ENCODE measurements at places on chromosomes 5 and 9.

GRCh38 chr9:7346144-7346543 lies 453.4 kb downstream of the DMAC1 start:
- DNase-seq: no peak

DNA sequence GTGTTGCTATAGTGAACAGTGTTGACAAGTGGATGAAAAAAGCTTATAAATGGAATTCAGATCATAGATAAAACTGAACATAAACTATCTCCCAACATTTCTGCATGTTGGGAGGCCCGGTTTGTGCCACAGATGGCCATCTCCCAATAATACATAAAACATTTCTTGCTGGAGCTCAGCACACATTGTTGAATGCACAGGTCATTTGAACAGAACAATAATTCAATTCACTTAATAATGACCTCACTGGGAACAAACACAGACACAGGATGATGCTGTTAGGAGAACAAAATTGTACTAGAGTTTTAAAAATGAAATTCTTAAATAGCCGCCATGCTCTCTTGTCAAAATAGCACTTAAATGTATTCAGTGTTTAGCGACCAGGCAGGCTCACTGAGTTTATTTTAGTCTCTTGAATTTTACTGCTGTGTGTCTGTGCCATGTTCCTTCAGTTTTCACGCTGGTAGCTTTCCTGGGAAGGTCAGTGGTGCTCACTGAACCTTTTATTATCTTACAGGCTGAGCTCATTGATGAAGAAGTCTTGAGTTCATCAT lies 85.0 kb upstream of the SSBP2 start:
- no peak for DNase-seq

- DNase-seq: no peak
Observed at GRCh38 chr9:3058409-3058808, 214.5 kb upstream of the PUM3 start.

GRCh38 chr9:133359399-133360175 lies 3.2 kb downstream of the SURF2 start:
- DNase-seq: no peak

- DNase-seq: no peak
Observed at GRCh38 chr9:83570359-83570758, 32.2 kb upstream of the FRMD3 start.

- no peak for DNase-seq
Observed at GRCh38 chr9:90810691-90811090, 9.1 kb downstream of the SYK start.

DNA sequence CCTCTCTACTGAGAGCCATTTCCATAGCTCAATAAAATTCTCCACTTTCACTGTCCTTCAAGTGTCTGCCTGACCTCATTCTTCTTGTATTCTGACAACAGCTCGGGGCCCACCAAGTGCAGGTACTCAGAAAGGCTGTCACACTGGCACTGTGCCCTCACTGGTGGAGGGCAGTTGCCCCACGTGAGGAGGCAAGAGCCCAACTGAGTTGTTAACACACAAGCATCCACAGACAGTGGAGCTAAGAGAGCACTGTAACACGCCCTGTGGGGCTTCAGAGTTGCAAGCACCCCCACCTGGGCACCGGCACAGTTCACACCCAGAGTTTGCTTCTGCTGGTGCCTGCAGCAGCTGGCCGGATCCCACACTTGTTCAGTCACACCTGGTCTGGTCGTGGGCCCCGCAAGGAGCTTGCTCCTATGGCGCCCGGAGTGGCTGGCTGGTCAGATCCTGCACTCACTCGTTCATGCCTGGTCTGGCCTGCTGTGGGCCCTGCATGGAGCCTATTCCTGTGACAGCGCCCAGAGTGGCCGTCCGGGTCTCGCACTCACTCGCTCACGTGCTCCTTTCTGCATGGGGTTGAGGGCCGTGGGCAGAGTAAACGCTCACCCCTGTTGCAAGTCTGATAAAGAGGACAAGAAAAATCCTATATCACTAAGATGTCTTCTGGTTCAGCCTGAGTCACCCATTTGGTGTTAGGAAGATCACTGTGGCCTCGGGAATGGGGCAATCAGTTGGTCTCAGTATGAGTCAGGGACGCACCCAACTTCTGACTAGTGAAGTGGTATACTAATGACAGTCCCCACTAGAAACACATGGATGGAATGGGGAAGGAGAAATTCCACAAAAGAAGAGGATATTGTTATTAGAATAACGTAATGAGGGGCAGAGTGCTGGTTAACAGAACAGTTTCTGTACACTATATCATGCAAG lies 87.0 kb upstream of the CCNH start:
- no peak for DNase-seq

DNA sequence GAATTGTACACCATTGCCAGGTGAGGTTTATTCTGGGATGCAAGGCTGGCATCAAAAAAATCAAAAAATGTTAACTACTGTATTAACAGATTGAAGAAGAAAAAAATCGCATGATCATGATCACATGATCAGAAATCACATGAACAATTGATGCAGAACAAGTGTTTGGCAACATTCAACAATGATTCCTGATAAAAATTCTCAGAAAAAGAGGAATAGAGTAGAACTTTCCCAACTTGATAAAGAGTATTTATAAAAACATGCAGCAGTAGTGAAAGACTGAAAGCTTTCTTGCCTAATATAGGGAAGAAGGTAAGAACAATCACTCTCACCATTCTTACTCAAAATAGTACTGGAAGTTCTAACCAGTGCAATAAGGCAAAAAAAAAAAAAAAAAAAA lies 16.4 kb downstream of the SLCO4C1 start:
- no peak for DNase-seq

- DNase-seq: peak; percentile 2
Observed at GRCh38 chr9:23826120-23826629, at the start of gene ELAVL2. Gene ELAVL2 (minus strand): TSS chr9:23826240. CDS start chr9:23762234, 64,006 bp downstream.

- no peak for DNase-seq
Observed at GRCh38 chr5:54895816-54896341, 89.5 kb downstream of the ESM1 start.

- DNase-seq: peak; percentile 56
Observed at GRCh38 chr9:214648-215493, at the start of gene DOCK8. Gene DOCK8 (plus strand): TSS chr9:214865. CDS start chr9:214977, 112 bp downstream.

GRCh38 chr5:150661821-150662596 lies 958 bp downstream of the MYOZ3 start:
- no peak for DNase-seq

DNA sequence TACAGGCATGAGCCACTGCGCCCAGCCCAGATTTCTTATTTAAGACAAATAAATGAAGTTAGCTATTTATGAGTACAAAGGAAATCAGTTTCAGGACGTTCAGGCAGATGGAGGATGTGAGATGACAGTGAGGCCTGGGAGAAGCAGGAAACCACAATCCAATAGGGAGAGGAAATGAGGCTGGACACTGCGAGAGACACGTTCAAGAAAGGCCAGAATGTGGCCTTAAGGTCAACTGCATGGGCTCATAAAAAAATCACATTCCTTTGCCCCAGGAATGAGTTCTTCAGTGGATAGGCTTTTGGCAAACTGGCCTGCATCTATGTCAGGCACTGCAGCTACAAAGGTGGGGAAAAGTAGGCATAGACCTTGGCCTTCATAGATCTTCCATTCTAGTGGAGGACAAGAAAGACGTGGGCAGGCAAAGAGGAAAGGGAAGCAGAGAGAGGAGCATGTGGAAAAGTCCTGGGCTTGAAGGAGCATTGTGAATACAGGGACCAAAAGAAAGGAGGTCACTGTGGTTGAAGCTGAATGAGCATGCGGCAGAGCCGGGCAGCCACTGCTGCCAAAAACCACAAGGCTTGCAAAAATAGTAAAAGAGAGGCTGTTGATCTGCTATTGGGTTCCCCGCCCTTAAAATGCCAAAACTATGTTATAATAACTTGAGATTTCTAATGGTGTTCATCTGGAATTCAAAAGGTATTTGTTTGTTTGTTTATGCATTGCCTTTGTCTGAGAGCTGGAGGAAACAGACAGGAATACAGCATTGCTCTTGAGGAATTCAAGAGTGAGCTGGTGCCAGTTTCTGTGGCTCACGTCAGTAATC lies 133.0 kb downstream of the GNA14 start:
- DNase-seq: no peak

DNA sequence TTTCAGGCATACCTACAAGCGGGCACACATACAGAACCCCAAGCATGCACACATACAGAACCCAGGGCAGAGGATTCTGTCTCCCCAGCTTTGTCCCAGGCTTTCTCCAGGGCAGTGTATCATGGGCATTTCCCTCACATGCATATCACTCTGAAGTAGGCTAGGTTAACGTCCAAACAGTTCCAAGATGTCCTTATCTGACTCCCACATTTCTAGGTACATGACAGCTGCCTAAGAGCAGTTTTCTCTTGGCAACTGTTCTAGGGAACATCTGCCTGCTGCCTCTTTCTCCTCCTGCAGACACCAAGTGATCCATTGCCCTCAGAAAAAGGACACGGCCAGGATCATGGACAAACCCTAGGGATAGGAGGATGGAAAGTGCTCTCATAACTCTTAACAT lies 84.9 kb upstream of the NR3C1 start:
- no peak for DNase-seq

GRCh38 chr9:100355561-100355960 lies 2.8 kb upstream of the TEX10 start:
- DNase-seq: no peak

DNA sequence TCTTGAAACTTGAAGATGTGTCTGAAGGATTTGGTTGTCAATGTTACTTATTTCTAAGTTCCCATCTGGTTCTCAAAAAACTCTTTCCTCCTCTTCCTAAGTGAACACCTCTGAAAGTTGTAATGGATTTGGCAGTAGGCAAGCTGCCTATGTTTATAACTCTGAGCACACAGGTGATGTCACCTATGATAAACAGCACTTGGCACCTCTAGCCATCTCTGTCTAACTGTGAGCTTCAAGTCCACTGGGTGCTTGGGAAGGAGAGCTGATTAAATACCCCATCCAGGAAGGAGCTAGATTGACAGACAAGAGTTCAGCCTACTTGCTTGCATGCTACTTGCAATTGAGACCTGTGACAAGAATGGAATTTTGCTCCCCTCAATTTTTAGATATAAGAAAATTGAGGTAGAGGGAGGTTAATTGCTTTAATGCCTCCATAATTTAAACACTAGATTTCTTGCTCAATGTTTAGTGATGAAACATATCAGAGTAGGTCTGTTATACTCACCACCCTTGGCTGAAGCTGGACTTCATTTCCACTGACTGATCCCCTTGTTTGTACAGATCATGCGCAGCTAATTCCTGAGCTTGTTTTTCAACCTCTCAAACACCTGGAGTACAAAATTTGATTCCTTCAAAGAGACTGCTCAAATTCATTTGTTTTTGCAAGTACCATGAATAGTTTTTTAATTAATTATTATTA lies 49.9 kb downstream of the PDE4D start:
- DNase-seq: no peak

GRCh38 chr5:5532306-5533076 lies 110.0 kb downstream of the ICE1 start:
- no peak for DNase-seq

- no peak for DNase-seq
Observed at GRCh38 chr5:143699121-143699520, 112.8 kb upstream of the HMHB1 start.

- no peak for DNase-seq
Observed at GRCh38 chr5:75951716-75952115, 131.5 kb upstream of the SV2C start.

DNA sequence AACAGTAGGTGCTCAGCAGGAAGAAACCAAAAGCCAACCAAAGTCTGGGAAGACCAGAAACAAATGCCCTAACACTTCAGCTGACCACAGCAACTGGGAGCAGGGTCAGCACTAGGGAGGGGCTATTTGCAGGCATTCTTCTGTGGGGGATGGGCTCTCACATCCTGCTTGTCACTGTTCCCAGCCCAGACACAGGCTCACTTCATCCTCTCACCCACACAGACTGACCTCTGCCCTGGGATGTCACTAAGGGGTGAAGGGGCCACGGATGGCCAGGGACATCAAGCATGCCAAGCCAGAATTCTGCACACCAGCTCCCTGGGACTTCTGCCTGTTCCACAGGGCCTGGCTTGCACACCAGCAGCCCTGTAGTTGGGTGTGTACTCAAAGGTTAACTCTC lies 28.7 kb downstream of the GFRA3 start:
- no peak for DNase-seq

DNA sequence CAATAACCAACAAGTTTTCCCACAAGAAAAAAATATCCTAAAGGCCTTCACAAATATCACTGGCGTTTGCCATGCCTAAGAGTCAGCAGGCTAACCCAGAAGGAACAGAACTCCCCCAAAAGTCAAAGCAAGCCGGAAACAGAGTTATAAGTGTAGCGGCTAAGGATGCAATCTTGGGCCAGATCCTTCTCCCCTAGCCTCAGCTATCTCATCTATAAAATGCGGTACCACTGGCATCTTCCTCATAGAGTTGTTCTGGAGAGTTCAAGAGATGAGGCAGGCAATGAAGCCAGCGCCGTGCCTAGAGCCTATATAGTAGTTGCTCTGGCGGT lies 632 bp downstream of the DPM2 start:
- DNase-seq: no peak

DNA sequence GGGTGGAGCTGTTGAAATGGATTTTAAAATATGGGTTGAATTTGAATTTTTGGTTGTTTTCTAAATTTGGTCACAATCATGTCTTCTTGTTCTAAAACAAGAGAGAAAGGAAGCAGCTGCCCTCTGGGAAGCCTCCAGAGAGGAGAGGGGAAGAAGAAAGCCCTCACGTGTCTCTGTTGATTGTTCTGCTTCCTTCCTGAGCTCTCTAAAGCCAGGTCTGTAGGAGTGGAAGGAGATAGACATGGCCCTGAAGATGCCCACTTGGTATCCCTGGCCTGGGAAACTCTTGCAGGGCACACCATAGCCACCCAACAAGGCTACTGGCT lies 59.6 kb downstream of the GALNT12 start:
- DNase-seq: no peak

- no peak for DNase-seq
Observed at GRCh38 chr9:110426052-110426709, 88.5 kb upstream of the TXNDC8 start.

- DNase-seq: no peak
Observed at GRCh38 chr5:145479271-145479670, 355.9 kb downstream of the PRELID2 start.

DNA sequence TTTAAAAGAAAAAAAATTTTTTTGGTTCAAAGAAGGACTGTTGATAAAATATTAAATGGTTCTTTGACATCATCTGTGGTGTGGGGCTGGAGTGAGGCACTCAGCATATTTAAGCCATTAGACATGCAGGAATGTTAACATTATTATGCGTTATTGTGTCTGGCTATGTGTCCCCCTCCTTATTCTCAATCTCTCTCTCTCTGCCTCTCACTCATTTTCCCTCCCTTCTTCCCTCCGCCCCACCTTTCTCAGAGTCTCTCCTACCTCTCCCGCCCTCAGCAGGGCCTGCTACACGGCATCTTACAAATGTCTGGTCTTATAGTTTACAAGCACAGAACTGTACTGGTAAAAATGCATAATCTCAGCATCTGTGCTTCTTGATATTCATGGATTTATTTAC lies 287.8 kb upstream of the TMEM161B start:
- DNase-seq: no peak

DNA sequence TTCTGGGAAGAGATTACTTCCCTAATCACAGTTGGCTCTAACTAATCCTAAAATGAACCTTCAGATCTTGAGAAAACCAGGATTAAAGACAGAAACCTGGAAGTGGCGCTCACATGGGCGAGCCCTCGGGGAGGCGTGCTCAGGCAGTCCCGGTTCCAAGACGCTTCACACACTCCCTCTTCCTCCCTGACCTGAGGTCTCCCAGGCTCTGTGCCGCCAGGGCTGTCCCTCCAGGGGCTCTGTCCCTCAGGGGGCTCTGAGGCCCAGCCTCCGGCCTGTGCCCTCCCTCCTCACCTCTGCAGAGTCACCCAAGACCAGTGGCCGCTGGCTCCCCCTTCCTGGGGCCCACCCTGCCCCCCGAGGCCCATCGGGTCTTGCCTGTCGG lies 10.2 kb downstream of the SLC9A3 start:
- no peak for DNase-seq

Data from stimulated activated CD4-positive, alpha-beta T cell treated with anti-CD3 and anti-CD28 coated beads, TNF-alpha, amount 100 ng/mL, for 24 hours (primary cell).